ENCODE measurements at places on chromosomes 16 and 17.

- no peak for DNase-seq
Observed at GRCh38 chr16:30041841-30042240, 10.8 kb upstream of the TLCD3B start.

DNA sequence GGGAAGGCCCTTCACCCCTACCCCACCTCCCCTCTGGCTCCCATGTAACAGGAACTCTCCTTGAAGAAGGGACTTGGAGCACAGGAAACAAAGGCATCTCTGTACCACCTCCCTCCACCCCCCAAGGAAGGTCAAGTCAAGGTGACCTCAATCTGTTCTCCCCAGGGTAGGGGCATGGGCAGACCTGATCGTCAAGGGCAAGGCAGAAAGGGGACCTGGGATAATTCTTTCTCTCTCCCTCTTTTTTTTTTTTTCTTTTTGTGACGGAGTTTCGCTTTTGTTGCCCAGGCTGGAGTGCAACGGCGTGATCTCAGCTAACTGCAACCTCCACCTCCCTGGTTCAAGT lies 4.3 kb upstream of the STAT5A start:
- DNase-seq: no peak

GRCh38 chr16:86070484-86070883 lies 171.5 kb downstream of the IRF8 start:
- DNase-seq: no peak

DNA sequence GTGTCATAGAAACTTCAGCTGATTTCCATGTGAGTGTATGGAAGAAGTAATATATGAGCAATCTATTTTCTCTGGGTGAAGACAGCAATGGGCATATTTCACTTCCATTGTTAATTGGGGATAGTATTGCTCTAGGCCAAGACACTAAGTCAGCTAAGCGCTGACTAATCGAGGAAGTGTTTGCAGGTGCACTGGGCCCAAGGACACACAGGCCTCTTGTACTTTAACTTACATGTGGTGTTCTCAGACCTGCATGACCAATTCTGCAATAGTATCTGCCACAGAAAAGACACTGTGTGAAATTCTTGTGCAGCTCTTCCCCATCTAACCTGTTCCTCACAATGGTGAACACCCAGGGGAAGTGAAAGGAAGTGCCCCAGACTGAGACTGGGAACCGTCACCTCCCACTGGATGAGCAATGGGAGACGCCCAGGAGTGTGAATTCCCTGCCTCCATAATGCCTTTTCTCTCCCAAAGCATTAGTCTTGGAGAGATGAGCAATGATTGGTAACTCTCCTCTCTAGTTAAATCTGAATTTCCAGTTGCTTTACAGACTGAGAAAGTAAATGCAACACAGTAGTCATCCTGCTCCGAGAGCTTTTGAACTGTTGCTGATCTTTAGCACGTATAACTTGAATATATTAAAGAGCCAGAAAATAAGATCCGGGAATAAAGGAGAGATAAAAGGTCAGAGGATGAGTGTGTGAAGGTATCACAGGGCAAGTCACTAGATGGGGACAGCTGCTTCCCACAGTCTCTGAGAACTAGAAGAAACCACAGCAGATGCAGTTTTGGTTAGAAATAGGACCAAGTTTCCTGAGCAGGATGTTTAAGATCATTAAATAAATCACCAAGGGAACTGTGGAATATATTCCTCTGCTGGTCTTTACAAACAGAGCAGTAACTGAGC lies 82.6 kb downstream of the CDK5R1 start:
- no peak for DNase-seq

GRCh38 chr16:11260596-11260966 lies 4.6 kb upstream of the SOCS1 start:
- DNase-seq: no peak

GRCh38 chr17:4872786-4873185 lies 26.6 kb upstream of the C17orf107 start:
- DNase-seq: no peak

Measured in nephron progenitor cell (in vitro differentiated cells).